ENCODE measurements at places on chromosomes 2 and 18. TPM values are rescaled to one million over a fixed set of nuclear protein-coding genes. Genes with fewer than 3 reads are reported as not detected.
A peak's percentile ranks its signal among the peaks of the same experiment; 100 is the strongest.

DNA sequence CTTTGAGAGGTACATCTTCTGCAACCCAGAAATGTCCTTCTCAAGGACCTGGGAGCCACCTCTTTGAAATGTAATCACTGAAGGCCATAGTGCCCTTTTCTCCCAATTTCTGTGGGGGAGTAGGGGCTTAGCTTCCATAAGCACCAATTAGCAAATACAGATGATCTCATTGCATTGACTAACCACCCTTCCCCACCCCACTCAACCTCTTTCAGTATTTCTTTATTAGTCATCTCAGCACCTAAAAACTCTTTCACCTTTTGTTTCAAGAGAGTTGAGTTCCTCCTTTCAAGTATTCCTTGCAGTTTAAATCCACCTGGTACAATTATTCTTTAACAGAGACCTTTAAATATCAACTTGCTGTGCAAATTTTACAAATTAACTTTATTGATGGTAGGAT is 1011.8 kb upstream of the CDH2 start:
- no peak for DNase-seq

The GALNT13 gene
- 18.8 TPM for total RNA-seq

GRCh38 chr2:43209204-43209717 is 17.1 kb downstream of the ZFP36L2 start:
- DNase-seq: no peak

GRCh38 chr18:56975276-56975675 is 171.6 kb upstream of the BOD1L2 start:
- DNase-seq: no peak

DNA sequence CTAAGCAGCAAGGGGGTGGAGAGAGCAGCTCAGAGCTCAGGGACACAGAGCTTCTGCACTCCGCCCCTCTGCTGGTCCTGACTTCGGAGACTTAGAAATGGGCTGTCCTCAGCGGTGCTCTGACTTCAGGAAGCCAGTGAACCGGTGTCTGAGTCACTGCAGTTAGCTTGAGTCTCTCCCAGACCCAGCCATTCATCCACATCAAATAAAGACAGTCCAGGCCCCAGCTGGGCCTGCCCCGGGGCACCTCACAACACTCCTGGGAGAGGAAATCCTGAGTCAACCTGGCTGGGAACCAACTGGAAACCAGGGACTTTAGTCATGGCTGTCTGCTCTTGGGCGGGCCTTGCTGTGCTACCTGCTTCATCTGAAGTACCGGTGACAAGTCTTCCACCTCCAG is 5.4 kb upstream of the ITGB6 start:
- DNase-seq: no peak

DNA sequence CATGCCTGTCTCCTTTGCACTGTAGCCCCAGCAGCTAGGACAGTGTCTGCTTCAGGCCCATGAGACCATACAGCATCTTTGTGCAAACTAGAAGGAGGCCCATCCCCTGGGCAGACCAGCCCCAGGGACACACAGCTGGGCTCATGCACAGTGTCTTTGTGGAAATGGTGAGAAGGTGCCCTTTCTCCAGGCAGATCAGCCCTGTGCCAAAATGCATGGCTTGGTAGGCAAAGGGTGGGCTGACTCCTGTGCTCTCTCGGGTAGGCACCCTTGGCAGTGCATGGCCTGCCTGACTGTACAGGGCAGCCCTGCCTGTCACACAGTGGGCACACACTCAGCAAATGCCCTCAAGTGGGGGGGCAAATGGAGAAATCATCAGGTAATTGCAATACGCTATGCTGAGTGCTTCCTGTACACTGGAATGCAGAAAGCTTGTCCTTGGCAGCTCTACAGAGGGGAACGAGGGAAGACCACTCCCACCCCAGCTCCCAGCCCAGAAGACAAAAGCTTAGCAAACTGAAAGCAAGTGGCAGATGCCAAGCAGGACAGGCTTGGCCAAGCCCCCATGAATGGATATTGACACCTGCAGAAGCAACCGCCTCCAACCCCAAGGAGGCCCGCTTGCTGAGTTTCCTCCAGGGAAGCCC is 21.6 kb downstream of the TNS1 start:
- DNase-seq: no peak

DNA sequence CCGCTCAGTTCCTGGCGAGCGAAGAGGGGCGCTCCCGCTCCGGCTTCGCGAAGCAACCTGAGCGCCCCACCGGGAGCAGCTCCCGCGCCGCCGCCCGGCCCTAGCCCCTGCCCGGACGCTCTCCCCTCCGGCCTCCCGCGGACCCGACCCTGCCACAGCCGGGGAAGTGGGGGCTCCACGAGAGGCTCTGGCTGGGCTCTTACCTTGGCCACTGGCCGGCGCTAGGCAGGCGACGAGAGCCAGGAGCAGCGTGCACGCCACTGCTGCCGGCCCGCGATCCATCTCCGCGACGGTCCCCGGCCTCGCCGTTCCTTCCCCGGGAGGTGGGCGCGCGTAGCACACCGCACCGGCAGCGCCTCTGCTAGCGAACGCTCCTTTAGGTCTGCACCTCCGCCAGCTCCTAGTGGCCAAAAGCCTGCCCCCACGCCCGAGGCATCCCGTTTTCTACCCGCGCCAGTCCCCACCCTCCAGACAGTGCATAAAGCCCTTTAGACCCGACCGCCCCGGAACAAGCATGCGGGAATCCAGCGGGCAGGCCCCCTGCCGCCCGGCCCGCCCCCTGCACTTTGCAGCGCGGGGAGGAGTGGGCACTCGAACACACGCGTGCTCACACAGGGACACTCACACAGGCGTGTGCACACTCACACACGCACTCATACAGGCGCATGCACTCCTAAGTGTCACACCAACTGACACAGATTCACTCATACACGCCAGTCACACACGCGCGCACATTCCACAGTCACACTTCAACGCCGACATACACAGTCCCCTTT is at the start of gene LRP2:
Gene LRP2, minus strand, starts transcription at position 417 of the 776 bp plus-strand sequence. Its CDS starts 135 bp downstream, at position 282.
- peak; percentile 48 for DNase-seq

GRCh38 chr2:146777181-146777580 is 1067.6 kb upstream of the ACVR2A start:
- no peak for DNase-seq

GRCh38 chr2:139374296-139374850 is 594.2 kb upstream of the NXPH2 start:
- no peak for DNase-seq

DNA sequence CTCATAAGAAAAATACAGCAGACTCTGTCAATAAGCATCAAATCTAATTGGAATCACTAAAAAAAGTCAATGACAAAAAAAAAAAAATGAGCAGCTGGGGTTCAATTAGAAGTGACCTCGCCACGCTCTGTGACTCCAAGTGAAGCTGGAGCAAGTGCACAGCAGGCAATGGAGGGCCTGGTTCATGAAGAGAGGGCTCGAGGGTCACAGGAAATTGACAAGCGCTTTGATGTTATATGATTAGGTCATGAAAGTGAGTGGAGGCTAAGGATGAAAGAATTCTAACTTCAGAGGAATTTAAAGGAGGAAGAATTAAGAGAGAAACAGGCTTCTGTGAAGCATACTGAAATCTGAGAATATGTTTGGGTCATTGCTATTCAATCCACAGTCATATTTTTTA is 85.4 kb upstream of the TMEM18 start:
- no peak for DNase-seq

The KCNF1 gene
- total RNA-seq: 20.0 TPM

The TRAF3IP1 gene
- 13.5 TPM for total RNA-seq

The SLC19A3 gene
- total RNA-seq: 2.0 TPM

- DNase-seq: no peak
These were observed 43.7 kb downstream of the IKZF2 start for GRCh38 chr2:213107728-213108127.

All from frontal cortex (tissue), 4 donors.